Uterine smooth muscle cell (primary cell): ENCODE measurements at places on chromosomes 1 and 21. TPM values are rescaled to one million over a fixed set of nuclear protein-coding genes. Genes with fewer than 3 reads are reported as not detected.

The INAVA gene
- total RNA-seq = not detected in 2 replicates

The ARHGAP29 gene
- 100 and 150 TPM in 2 replicates for total RNA-seq

The ZDHHC18 gene
- total RNA-seq = 7.6 and 10.0 TPM in 2 replicates

The DCDC2B gene
- total RNA-seq = 0.12 TPM in 1 of 2 replicates, not detected in the other

The SLC9C2 gene
- total RNA-seq = not detected in 2 replicates

The IFNLR1 gene
- total RNA-seq = not detected in 2 replicates

The DCLRE1B gene
- 1.2 and 3.7 TPM in 2 replicates for total RNA-seq

The EDARADD gene
- total RNA-seq = 0.25 and 0.55 TPM in 2 replicates
